ENCODE measurements at places on chromosomes 16 and 17.

DNA sequence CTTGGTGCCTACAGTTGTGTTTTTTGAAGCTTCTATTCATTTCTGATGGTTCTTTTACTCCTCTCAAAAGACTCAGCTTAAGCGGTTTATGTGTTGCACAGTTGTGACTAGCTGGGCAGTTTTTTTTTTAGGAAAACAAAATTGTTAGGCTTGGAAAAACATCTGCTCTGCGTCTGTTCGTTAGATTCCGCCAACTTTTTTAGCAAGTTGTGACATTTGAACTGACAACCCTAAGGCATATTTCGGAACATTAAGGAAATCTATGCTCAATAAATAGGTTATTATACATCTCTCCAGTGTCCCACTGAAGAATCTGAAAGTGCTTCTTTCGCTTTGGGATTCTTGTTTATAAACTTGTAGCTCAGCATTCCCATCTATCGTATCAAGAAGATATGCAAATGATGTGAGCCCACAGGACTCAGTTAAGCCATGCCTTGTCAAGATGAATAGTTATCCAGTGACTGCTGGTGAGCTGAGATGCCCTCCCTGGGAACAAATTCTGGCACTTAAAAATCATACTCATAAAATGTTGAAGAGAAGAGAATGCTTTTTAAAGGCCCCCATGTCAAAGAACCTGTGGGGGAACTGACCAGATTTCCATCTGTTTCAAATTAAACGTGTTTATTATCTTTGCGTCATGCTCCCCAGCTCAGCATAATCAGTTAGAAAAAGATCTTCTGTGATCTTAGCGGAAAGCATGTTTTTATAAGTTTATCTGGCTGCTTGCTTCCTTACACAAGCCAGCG is 109.0 kb upstream of the FAM20A start:
- DNase-seq = no peak

GRCh38 chr17:4174556-4174955 is 31.6 kb downstream of the CYB5D2 start:
- DNase-seq = no peak

GRCh38 chr17:39920218-39921210 is 2.1 kb upstream of the GSDMB start:
- no peak for DNase-seq

GRCh38 chr17:82247856-82248671 is 19.2 kb downstream of the SLC16A3 start:
- no peak for DNase-seq

GRCh38 chr17:68035131-68035522 is 408 bp upstream of the KPNA2 start:
- DNase-seq = no peak

DNA sequence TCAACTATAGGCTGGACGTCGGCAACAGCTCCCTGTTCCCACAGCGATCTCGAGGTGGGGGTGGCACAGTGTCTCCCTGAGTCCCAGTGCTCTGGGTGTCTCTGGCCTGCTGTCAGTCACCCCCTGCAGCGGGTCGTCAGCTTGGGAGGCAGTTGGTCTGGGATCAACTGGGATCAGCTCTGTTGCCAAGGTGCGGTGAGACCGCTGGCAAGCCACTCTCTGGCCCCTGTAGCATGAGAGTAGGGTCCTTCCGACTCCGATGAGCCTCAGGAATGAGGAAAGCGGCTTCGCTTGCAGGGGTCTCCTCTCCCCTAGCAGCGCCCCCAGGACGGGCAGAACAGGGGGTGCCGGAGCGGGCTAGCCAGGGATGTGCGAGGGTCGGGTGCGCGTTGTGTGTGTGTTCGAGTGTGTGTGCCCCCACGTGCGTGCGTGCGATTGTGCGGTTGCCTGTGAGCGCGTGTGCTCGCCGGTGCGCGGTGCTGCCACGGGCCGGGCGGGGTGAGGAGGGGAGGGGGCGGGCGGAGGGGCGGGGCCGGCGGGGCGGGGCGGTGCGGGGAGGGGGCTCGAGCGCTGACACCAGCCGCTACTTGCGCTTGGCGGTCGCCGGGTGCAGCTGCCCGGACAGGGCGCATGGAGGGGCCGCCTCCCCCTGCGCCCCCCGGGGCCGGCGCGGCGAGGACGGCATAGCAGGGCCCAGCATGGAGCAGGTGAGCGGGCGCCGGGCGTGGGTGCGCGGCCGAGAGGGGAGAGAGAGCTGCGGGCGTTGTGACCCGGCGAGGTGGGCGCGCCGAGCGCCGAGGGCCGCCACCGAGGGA is 9.4 kb upstream of the ARHGAP23 start:
- no peak for DNase-seq

DNA sequence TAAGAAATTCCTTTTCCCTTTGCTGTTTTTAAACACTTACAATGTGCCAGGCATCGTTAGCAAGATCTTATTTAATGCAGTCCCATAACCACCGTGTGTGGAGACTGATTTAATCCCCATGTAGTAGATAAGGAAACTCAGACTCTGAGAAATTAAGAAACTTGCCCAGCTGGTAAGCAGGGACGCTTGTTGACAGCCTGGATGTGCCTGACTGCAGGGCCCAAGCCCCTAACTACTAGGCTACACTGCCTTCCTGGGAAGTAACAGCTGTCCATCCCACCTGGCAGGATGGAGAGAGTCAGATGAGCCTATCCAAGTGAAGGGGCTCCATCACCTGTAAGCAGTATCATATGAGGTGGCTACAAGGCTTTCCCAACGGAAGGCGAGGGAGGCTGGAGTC is 23.1 kb downstream of the CDK5RAP3 start:
- no peak for DNase-seq

DNA sequence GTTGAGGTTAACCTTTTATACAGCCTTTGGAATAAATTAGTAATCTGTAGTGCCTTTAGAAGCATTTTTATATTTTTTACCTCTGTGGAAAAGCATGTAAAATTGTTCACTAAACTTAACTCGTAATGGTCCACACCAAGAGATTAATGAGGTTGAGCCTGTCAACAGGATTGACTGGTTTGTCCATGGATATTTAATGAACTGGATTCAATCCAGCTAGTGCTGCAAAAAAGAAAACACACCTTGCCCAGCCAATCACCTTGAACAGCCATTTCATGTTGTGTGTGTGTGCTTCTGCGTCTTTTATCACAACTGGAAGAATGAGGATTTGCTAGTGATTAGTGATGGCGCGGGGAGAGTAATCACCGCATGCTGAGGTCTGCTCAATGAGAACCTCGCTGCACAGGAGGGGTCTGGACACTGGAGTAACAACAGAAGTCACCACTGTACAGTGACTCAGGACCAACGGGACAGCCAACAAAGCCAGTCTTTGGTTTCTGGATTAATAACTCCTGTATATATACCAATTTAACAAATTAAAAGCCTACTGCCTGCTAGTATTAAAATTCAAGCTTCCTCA is 33.7 kb downstream of the LITAFD start:
- no peak for DNase-seq

- no peak for DNase-seq
These were observed 60.2 kb downstream of the WWP2 start for GRCh38 chr16:69822174-69822935.

- DNase-seq = no peak
These were observed 46.8 kb downstream of the TMEM132E start for GRCh38 chr17:34626121-34626681.

- no peak for DNase-seq
These were observed 740 bp upstream of the POLR3E start for GRCh38 chr16:22296225-22297113.

- DNase-seq = no peak
These were observed 1.7 kb downstream of the PITPNA start for GRCh38 chr17:1560858-1561355.

- DNase-seq = no peak
These were observed 10.5 kb downstream of the TBC1D16 start for GRCh38 chr17:80025140-80025539.

DNA sequence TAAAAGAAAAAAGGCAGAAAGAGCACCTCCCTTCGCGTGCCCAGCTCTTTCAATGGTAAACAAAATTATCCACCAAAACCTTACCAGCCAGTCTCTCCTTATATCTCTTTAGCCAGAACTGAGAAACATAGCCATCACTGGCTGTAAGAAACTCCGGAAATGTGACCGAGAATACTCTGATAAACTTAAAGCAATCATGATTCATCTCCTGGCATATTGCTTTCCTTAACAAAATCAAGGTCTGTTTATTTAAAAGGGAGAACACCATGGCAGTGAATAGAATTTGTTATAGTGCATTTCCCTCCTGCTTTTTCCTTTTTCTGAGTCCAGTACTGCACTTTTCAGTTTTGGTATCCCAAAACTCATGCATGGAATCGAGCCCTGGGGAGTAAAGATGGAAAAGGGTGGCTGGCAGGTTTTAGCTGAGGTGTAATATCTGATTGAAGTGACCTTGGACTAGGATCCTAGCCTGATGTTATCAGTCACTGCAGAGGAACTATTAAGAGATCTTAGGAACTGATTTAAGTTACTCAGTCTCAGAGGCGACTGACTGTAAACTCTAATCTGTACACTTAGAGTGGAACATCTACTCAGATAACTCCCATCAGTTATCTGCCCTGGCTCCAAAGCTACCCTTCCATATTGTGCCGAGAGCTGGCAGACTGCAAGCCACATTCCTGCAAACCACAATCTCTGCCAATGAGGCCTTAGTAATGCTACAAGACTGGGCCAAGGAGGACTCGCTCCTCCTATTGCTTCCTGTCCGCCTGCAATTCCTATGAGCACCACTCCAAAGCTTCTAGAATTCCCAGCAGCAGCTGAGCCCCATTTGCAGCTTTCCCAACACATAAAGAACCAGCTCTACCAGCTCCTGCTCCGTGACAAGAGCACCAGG is 7.4 kb upstream of the COX10 start:
- DNase-seq = no peak

GRCh38 chr17:78523934-78524655 is 53.1 kb downstream of the DNAH17 start:
- DNase-seq = no peak

All from NT2/D1 (cell line).